ENCODE measurements at places on chromosomes 2 and 18. TPM values are rescaled to one million over a fixed set of nuclear protein-coding genes. Genes with fewer than 3 reads are reported as not detected.

The LYG1 gene
- total RNA-seq: not detected

The KIF1A gene
- total RNA-seq: 0.13 TPM

The IMPACT gene
- total RNA-seq: 25.1 TPM

The SNRNP200 gene
- total RNA-seq: 83.0 TPM

The NOL4 gene
- total RNA-seq: not detected
